ENCODE measurements at places on chromosomes 12 and 14.

- no peak for DNase-seq
These were observed 84.7 kb upstream of the NELL2 start for GRCh38 chr12:44960856-44961255.

- no peak for DNase-seq
These were observed 7.2 kb upstream of the GPR132 start for GRCh38 chr14:105072381-105072861.

- no peak for DNase-seq
These were observed 82.1 kb upstream of the TMCC3 start for GRCh38 chr12:94732367-94732990.

DNA sequence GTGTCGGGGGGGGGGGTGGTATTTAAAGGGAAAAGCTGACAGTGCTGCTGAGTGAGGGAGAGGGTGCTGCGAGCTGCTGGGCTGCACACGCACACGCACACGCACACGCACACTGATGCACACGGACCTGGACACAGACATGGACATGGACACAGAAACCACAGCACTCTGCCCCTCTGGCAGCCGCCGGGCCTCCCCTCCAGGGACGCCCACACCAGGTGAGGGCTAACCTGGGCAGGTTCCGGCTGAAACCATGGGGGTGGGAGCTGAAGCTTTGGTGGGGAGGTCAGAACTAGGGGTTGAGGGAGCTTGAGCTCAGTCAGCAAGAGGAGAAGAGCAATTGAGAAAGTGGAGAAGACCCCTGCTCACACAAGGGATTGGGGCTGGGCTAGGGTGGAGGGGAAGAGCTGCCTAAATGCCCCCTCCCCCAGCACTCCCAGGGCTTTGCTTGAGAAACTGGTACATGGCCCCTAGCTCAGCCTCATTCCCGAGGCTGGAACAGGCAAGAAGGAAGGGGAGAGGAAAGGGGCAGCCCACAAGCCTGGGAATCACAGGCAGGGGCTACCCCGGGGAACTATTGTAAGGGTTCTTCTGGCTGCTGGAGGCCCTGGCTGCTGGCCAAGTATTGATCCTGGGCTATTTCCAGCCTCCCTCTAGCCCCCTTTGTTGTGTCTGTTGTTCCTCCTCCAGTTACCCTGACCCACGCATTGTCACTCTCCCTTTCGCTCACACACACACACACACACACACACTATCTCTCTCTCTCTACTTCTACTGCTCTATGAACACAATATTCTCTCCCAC, at the start of gene REM2:
TSS of gene REM2 (plus strand) at position 50 of the 804 bp plus-strand sequence. CDS start at position 116, 66 bp downstream.
- DNase-seq = no peak

DNA sequence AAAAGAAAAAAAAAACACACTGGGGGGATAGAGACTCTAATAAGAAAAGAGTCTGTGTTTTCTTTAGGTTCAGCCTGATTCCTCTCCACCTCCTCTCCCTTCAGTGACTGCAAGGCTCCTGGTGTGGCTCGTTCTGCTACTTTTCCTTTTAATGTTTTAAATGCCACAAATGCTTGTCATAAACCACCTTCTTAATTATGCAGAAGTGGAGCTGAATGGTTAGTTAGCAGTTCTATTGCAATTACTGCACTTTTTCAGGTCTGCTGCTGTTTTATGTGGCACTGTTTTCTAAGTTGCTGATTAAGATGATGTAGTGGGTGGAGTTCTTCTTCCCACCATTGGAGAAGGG, 878.1 kb downstream of the DIO2 start:
- no peak for DNase-seq

- peak; percentile 82 for DNase-seq
These were observed 66.0 kb downstream of the KLHL28 start for GRCh38 chr14:44895716-44896115.

GRCh38 chr14:100823413-100824080, 2.4 kb upstream of the MEG3 start:
- no peak for DNase-seq

GRCh38 chr14:103770902-103771301, 55.3 kb downstream of the ZFYVE21 start:
- DNase-seq = no peak

DNA sequence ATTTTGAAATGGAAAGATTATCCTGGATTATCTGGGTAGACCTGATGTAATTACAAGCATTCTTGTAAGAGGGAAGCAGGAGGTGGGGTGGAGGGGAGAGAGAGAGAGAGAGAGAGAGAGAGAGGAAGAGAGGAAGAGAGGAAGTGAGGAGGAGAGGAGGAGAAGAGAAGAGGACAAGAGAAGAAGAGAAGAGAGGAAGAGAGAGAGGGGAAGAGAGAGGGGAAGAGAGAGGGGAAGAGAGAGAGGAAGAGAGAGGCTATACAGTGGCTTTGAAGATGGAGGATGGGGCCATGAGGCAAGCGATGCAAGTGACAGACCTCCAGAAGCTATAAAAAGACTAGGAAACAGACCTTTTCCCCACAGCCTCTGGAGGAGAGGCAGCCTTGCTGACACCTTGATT, 13.7 kb upstream of the CHST11 start:
- no peak for DNase-seq

DNA sequence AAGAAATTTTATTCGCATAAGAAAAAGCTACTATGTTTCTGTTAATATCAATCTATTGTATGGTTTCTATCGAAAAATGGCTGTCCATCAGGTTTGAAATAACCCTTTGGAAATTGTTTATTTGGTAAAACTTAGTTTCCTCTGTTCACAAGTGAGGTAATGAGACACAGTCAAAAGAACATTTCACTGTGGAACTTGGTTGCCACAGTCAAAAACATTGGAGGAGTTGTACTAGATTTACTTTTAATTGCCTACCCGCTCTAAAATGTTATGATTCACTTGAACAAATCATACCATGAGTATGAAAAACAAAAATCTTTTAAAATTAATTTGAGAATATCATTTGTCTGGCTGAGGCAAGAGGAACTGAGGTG, 46.5 kb downstream of the ITPR2 start:
- DNase-seq = no peak

GRCh38 chr12:45049912-45050750, 768 bp downstream of the DBX2 start:
- no peak for DNase-seq

GRCh38 chr12:110012659-110013058, 13.4 kb downstream of the ANKRD13A start:
- DNase-seq = no peak

GRCh38 chr14:48323665-48324064, 648.3 kb upstream of the MDGA2 start:
- peak; percentile 76 for DNase-seq
